CD4-positive, alpha-beta T cell treated with Interleukin-6 for 4 hours (primary cell): ENCODE measurements at places on chromosomes 3 and 15.

DNA sequence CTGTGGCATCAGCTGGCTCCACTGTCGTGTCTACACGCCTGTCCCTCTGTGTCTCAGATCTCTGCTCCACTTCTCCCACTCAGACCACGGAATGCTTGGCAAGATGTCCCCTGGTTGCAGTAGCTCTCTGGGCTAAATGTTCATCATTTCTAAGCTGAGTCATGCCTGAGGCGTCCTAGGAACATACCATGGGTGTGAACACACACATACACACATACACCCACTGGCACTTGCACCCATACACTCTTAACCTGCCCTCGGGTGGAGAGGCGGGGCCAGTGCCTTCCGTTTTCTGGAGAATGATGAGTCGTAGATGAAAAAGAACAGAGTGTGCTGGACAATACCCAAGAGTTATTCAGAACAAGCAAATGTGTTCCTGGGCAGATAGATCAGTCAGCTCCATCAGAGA, 72.4 kb downstream of the SENP2 start:
- DNase-seq = no peak

GRCh38 chr3:101268141-101268540, 52.2 kb downstream of the IMPG2 start:
- DNase-seq = no peak

DNA sequence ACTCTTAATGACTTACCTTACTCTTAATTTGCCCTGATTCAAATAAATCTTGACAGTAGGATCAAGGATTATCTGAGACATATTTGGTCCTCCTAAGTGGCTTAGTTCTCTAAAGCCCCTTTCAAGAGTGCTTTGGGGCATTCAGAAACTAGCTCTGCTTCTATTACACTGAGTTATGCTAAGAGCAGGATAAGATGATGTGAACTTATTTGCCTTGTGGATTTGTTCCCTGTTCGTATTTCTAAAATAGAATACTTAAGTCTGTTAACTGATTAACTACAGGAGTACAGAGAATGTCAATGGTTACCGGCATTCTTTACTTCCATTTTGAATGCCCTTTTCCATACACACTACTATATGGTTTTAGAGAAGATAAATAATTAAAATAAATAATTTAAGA, 14.8 kb upstream of the FRMD4B start:
- no peak for DNase-seq

DNA sequence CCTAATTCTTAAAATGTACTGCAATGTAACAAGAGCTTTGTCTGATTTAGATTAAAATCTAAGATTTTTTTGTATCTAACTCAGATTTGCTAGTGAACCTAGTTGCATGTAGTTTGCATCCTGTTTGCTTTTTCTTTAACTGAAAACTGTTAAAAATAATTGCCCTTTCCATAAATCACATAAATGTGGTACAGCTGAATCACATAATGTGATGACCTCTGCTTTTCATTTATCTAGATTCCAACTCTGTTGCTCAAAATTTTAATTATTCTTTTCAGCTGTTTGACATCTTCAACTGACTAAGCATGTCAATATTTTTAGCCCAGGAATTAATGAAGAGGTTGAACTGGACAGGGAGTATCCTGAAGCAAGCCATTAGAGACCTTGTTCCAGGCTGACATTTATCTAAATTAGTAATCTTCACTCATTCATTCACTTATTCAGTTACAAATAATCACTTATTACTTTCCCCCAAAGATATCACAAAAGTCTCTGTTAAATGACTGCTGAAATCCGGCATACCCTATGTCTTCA, 101.9 kb upstream of the PLXND1 start:
- DNase-seq = no peak

DNA sequence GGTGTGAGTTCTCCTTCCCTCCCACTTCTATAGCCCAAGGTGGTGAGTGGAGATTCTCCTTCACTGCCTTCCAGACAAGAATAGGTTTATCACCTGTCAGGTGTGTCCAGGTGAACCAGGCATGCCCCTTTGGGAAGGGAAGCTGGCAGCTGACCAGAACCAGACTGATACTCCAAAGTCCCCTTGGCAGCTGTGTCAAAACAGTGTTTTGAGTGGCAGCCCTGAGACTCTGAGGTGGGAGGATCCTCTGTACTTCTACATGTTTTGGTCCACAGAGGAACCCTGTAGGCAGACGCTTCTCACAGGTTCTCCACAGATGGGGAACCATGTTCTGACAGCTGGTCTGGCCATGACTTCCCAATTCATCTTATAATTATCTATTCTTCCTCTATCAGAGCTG, 30.1 kb downstream of the ISL2 start:
- DNase-seq = no peak

DNA sequence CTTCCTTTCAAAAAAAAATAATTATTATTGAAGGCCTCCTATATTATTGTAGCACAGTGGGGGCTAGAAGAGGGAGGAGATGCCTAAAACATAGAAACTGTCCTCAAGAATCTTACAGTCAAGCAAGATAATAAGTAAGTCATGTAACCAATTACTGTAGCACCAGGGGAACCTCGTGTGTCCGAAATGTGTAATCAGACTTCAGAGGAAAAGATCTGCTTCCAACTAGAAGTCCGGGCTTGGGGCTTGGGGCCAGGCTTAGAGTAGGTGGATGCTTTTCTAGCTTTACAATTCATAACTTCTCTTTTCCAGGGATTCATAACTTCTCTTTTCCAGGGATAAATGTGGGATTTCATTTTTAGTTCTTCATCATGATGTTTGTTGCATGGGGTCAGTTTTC, 29.2 kb downstream of the MEIS2 start:
- no peak for DNase-seq

DNA sequence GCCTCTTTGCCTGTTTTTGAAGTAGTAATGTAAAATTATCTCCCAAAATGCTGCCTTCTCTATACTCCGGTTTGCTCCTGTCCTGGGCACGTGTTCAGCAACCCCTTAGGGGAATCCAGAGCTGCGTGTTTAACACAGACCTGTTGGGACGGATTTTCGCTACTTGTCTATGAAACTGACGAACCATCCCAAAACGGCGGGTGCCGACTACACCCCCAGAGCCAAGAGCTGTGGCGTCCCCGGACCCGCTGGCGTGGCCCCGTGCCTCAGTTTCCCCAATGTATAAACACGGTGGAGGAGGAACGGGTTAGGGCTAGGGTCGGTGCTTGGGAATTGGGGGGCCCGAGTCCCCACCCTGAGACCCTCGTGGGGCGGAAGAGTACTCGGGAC, 473 bp downstream of the FHIT start:
- peak; percentile 12 for DNase-seq

GRCh38 chr15:70632491-70633102, 130.8 kb downstream of the UACA start:
- DNase-seq = no peak

- no peak for DNase-seq
Observed at GRCh38 chr15:32990071-32990470, 204.4 kb downstream of the FMN1 start.

DNA sequence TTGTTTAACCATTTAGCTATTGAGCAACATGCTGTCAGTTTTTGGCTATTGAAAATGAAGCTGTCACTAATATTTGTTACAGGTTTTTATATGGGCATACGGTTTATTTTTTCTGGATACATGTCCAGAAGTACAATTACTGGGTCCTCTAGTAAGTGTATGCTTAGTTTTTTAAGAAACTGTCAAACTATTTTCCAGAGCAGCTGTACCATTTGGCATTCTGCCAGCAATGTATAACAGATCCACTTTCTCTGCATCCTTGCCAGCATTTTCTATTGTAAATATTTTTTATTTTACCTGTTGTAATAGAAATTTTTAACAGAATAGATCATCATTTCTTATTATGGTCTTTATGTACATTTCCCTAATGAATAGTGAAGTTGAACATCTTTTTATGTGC, 658.8 kb downstream of the EDEM1 start:
- DNase-seq = no peak

DNA sequence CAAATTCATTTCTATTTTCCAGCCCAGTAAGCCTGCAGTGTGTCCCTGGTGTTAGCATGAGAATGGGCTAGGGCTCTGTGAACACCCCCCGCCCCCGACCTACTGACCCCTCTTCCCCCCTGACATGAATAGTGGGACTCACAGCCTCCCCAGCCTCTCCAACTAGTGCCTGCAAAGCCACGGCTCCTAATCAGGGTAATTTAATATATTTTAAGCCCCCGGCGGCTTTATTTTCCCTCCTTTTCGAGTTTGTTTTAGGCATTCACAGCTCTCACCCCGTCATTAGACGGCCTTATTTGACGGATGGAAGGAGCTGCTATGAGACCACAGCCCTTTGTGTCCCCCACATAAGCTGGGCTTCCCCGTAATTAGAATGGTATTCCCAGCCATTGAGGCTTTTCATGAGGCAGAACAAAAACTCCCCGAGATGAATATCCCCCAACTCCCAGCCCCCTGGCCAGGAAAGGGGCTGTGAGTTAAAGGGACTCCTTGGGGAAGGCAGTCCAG, 78.3 kb upstream of the POLG start:
- DNase-seq = no peak

GRCh38 chr3:107819656-107820055, 271.2 kb downstream of the CD47 start:
- DNase-seq = no peak

DNA sequence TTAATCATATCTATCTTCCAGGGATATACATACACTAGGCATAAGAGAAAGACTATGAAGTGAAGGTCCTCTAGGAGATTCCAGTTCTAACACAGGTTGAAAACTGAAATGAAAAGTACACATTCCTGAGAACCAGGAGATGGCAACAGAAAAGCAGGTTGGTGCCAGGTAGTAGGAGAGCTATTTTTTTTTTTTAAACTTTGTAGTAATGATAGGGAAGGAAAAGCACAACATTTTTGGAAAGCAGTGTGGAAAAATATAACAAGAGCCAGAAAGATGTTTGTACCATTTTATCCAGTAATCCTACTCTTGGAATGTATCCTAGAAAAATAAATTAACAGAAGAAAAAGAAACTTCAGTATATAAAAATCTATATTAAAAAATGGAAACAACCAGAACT, 189.9 kb downstream of the DTWD1 start:
- DNase-seq = no peak

DNA sequence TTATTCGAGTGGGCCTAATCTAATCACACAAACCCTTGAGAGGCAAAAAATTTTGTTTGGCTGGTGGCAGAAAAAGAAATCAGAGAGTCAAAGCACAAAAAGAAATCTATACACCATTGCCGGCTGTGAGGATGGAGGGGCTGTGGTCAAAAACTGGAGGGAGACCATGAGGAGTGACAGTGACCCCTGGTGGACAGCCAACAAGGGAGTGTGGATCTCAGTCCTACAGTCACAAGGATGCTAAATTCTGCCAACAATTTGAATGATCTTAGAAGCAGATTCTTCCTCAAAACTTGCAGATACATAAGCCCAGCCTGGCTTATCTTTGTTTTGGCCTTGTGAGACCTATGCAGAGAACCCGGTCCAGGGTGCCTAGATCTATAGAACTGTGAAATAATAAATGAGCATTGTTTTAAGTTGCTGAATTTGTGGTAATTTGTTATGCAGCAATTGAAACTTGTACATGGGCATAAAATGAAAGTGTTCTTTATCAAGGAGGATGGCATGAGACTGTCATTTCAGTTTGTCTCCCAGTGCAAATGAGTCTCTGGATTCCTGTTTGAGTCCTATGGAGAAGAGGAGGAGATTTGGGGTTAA, 103.0 kb upstream of the ARHGEF26 start:
- DNase-seq = peak; percentile 33

DNA sequence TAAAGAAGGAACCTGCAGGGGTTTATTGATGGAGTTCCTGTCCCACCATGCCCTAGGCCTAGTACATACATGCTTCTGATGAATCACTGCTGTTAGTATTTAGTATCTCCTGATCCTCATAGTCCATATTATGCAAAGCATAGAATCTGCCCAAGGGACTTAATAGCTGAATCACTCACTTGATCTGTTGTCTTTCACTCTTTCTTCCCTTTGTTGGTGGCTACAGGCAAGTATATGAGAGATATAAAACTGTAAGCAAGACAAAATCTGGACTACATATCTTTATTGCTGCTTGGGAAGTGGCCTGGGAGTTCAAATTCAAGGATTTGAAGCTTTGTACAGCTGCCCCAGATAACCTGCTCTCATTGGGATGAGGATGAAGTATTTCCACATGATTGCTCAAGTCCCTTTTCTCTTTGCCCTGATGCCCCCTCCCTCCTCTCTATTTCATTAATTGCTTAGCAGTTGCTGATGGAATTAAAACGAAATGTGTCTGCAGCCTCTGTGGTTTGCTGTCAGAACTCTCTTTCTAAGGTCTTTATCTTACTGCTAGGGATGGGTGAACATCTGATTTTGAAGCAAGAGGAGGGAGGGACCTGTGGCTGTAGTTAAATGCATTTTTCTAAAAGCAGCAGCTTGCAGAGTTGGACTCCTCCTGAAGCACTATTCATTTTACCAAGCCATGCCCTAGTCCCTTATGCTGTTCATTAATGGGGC, 114.1 kb downstream of the ZNF609 start:
- no peak for DNase-seq

- no peak for DNase-seq
Observed at GRCh38 chr3:56296361-56296760, 171.9 kb downstream of the ERC2 start.

GRCh38 chr3:50233176-50233575, 2.8 kb upstream of the GNAI2 start:
- no peak for DNase-seq

DNA sequence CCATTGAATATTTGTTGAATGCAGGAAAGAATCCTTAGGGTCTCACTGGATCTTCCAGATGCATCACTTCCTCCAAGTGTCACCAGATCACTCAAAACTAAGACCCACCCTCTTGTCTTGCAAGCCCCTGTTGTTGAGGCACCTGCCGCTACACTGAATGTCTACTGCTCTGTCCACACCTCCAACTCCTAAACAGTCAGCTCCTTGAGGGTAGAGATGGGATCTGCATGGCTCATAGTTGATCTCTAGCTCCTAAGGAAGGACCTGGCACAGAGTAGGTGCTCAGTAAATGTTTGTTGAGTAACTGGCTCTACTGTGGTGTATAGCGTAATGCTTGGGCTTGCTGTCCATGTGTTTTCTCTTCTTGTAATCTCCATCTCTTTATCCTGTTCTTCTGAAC, 8.8 kb downstream of the SLC6A20 start:
- no peak for DNase-seq

DNA sequence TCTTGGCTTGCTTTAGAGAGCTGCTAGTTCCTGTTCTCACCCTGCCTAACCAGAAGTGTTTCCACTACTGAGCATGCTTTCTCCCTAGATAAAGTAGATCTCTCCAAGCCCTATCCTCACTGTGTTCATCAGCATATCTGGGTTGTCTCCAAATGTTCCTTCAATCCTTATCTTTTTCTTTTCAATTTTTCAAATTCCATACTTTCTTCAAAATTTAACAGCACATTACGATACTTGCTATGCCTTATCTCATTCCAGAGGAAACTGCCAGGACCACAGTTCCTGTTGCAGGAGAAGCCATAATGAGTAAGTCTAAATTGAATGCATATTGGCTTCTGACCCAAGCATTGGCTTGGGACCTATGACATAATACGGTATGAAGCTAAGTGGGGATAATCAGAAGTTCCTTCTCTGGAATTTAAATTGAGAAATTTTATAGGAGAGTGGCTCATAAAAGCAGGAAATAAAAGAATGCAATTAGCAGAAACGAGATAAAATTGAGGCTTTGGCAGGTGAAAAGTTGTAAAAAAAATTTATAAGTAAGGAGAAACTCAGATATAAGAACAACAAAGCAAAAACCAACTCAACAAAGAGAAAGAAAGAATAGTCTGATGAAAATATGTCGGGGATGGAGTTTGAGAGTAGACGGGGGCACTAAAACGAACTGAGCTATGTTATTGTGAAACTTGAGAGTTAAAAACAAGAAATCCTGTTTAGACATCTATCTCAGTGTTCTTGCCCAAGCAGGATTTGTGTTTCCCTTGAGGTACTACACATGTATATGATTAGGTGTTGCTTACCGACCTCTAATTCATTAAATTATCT, 631.7 kb upstream of the CCDC54 start:
- DNase-seq = no peak

GRCh38 chr15:79436037-79436780, 4.1 kb downstream of the MINAR1 start:
- no peak for DNase-seq
